ENCODE measurements at places on chromosomes 1 and 21.

- no peaks in the 10 kb centered on the region for H3K36me3 ChIP-seq
- peaks cover 18% of the 10 kb centered on the region for H3K27me3 ChIP-seq
- peak; percentile 6 for DNase-seq
- no peak within 1 kb of the TSS for H3K27ac ChIP-seq
- H3K4me1 ChIP-seq, result no peaks in the 10 kb centered on the region
These were observed at the start of gene SPTA1 for GRCh38 chr1:158686111-158687009. Gene SPTA1, minus strand, starts transcription at chr1:158686715. Its CDS starts 198 bp downstream, at chr1:158686517.

DNA sequence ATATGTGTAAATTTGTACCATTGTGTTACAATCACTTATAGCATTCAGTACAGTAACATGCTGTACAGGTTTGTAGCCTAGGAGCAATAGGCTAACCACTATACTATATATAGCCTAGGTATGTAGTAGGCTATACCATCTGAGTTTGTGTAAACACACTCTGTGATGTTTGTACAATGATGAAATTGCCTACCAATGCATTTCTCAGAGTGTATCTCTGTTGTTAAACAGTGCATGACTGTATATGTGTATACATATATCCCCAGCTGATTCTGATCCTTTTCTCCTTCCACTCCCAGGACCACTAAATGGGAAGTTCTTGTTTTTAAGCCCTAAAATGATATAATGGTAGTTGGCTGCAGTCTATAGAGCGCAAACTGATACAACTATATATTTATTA, 7.8 kb downstream of the GNPAT start:
- no peaks in the 10 kb centered on the region for H3K27me3 ChIP-seq
- no peak for DNase-seq
- H3K27ac ChIP-seq, result no peak overlapping the region
- H3K4me1 ChIP-seq, result peaks cover 13% of the 10 kb centered on the region
- H3K4me3 ChIP-seq, result no peak overlapping the region

DNA sequence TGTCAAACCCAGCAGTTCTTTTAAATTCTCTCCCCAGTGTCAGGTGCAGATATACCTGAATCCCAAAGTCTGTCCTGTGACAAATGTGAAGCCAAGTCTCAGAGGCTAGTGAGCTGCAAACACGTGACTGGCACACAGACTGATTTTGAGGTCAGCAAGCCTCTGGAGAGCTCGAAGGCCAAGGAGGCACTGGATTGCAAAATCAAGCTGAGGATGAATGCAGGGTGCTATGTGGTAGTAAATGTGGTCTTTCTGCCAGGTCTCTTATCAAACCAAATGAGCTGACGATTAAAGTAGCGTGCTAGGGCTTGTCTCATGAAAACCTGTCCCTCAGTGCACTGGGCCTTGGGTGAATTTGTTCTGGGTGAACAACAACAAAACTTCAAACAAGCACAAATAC, 20.6 kb downstream of the GPR3 start:
- H3K27ac ChIP-seq, result no peak overlapping the region
- no peak for DNase-seq
- H3K4me3 ChIP-seq, result no peak overlapping the region
- peaks cover 64% of the 10 kb centered on the region for H3K36me3 ChIP-seq
- H3K4me1 ChIP-seq, result peaks cover 17% of the 10 kb centered on the region
- no peaks in the 10 kb centered on the region for H3K27me3 ChIP-seq

- no peaks in the 10 kb centered on the region for H3K36me3 ChIP-seq
- no peak overlapping the region for H3K27ac ChIP-seq
- H3K4me1 ChIP-seq, result no peaks in the 10 kb centered on the region
- DNase-seq, result no peak
These were observed 333.7 kb downstream of the HLX start for GRCh38 chr1:221212926-221213325.

DNA sequence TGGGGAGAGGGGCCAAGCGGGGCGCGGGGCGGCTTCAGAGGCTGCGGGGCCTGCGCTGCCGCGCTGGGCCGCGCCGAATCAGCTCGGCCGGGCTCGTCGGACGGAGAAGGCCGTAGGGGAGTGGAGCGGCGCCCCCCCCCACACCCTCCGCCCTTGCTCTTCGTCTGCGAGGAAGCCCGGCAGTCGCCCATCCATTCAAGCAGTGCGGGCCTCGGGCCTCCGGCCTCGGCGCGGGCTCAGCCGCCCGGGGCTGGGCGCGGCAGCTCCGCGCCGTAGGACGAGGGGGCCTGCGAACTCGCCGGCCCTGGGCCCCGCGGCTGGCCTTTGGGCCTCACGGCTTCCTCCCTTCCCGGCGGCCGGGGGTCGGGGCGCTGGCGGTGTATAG, 564 bp downstream of the CTPS1 start:
- peaks cover 53% of the 10 kb centered on the region for H3K4me1 ChIP-seq
- H3K27me3 ChIP-seq, result no peaks in the 10 kb centered on the region
- H3K27ac ChIP-seq, result peak overlapping the region; percentile 93
- DNase-seq, result no peak
- peak overlapping the region; percentile 86 for H3K4me3 ChIP-seq

DNA sequence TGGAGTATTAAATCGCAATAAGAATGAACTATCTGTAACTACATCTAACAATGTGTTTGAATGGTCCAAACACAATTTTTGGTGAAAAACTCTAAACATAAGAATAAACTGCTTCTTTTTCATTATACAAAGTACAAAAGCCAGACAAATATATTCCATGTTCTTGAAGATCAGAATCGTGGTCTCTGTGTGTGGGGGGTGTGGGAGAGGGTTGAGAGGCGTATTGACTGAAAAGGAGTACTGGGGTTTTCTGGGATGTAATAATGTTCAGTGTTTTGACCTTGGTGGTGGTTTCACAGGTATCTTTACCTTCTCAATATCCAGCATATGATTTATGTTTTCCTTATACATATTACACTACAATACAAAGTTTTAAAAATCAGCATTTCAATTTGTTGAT, 764 bp upstream of the CFH start:
- no peak overlapping the region for H3K27ac ChIP-seq
- peaks cover 16% of the 10 kb centered on the region for H3K4me1 ChIP-seq
- no peak overlapping the region for H3K4me3 ChIP-seq
- no peaks in the 10 kb centered on the region for H3K36me3 ChIP-seq
- DNase-seq, result no peak

- H3K36me3 ChIP-seq, result no peaks in the 10 kb centered on the region
- H3K4me1 ChIP-seq, result peaks cover 30% of the 10 kb centered on the region
- H3K27me3 ChIP-seq, result peaks cover 22% of the 10 kb centered on the region
- DNase-seq, result no peak
- no peak overlapping the region for H3K27ac ChIP-seq
These were observed 99.3 kb upstream of the COA6 start for GRCh38 chr1:234273981-234274380.

GRCh38 chr1:77413541-77414335, 131.9 kb downstream of the AK5 start:
- no peak for DNase-seq
- peaks cover 24% of the 10 kb centered on the region for H3K4me1 ChIP-seq
- peaks cover 34% of the 10 kb centered on the region for H3K36me3 ChIP-seq
- no peak overlapping the region for H3K4me3 ChIP-seq
- no peak overlapping the region for H3K27ac ChIP-seq

DNA sequence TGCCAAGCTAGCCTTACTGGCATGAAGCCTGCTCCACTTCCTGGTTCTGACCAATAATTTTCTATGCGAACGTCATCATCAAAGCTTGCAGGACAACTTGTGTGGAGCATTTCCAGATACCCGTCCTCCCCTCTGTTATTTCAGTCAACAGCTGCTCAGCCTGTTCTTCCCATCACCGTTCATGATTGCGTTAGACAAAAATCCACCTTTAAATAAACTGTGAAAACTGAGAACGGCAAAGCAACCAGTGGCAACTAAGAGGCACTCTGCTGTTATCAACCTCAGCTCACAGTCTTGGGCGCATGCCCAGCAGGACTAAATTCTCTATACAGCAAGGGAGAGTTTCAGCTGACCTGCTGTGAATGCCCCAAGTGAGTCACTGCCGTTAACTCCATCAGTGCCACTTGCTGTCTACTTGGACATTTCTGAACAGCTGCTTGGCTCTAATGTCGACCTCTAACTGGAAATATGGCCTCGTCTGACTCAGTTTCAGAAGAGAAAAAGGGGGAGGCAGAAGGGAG, 207.4 kb upstream of the RUNX1 start:
- peaks cover 32% of the 10 kb centered on the region for H3K4me1 ChIP-seq
- peaks cover 1% of the 10 kb centered on the region for H3K36me3 ChIP-seq
- no peak for DNase-seq
- H3K27ac ChIP-seq, result no peak overlapping the region
- H3K4me3 ChIP-seq, result no peak overlapping the region
- peaks cover 5% of the 10 kb centered on the region for H3K27me3 ChIP-seq

All from activated CD4-positive, alpha-beta T cell treated with anti-CD3 and anti-CD28 coated beads for 36 hours (primary cell).